ENCODE measurements at places on chromosomes 11 and 22.

DNA sequence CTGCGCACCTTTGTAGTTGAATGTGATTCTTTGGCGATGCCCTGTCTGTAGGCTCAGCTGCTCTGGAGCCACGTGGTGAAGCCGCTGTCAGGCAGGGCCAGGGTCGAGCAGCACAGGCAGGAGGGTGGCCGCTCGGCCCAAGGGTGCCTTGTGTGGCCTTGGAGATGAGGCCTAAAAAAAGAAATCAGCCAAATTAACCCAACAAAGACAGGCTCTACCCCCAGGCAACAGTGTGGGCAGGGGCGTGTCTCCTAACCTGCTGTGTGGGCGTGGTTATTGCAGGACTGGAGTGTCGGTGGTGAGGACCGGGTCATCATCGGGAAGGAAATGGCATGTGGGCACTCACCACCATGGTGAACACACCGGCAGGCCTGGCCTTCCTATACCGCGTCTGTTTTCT, 34.3 kb downstream of the CTTN start:
- DNase-seq: no peak

- no peak for DNase-seq
These were observed 40.5 kb downstream of the SGSM3 start for GRCh38 chr22:40410731-40411505.

GRCh38 chr22:20569059-20570058, 61.9 kb downstream of the MED15 start:
- peak; percentile 77 for DNase-seq

- DNase-seq: no peak
These were observed 197.1 kb upstream of the ARHGAP20 start for GRCh38 chr11:110909336-110909735.

DNA sequence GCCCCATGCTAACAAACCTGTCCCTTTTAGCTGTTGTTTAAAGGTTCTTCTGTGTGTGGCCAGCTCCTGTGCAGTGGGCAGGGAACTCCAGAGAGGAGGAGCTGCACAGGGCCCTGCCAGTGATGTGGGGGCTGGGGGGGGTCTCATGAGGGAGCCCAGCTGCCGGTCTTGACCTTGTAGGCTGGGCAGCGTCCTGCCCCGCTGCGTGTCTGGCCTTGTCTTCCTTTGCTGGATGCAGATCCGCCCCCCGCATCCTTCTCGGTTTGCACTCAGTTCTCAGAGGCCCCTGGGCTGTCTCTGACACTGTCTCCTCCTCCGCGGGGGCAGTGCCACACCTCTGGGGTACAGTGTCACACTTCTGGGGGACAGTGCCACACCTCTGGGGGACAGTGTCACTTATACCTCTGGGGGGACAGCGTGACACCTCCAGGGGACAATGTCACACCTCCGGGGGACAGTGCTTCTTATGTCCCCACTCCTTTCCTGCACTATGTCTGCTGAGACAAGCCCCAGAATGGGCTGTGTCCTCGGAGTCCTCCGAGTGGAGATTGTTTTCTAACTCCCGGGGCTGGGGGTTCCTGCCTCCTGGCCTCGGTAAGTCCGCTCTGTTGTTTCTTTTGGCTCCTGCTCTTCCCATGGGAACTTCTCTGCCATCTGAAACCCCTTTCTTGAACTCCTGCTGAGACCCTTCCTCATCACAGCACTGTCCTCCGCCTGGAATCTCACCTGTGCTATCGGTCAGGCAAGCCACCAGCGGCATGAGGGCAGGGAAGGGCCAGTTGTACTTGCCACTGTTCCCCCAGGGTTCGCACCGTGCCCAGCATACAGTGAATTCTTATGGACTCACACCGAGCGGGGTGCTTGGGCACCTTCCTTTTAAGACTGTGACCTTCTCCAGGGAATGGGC, 788.3 kb downstream of the TBC1D22A start:
- no peak for DNase-seq

GRCh38 chr11:111194860-111195568, 50.5 kb upstream of the POU2AF2 start:
- DNase-seq: no peak

GRCh38 chr11:63508009-63508408, 2.1 kb downstream of the LGALS12 start:
- DNase-seq: peak; percentile 65

DNA sequence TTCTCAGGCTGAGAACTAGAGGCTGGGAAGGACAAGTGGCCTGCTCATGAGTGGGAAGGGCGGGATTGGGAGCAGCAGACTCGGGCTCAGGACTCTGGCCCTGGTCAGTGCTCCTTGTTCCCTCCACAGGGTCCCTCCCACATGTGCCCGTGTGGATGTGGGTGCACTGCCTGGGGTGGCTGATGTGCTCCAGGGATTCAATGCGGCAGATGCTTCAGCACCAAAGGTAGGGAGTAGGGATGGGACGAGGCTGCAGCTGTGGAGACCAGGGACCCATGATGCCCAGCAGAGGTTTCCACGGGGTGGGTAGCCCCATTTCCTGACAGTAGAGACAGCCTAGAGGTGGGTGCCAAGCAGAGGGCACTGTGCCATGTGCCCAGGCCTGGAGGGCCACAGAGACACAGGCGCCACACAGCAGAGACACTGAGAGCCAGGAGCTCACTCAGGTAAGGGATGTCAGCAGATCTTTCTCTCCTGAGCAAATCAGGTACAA, 89.5 kb downstream of the GGTLC2 start:
- no peak for DNase-seq

DNA sequence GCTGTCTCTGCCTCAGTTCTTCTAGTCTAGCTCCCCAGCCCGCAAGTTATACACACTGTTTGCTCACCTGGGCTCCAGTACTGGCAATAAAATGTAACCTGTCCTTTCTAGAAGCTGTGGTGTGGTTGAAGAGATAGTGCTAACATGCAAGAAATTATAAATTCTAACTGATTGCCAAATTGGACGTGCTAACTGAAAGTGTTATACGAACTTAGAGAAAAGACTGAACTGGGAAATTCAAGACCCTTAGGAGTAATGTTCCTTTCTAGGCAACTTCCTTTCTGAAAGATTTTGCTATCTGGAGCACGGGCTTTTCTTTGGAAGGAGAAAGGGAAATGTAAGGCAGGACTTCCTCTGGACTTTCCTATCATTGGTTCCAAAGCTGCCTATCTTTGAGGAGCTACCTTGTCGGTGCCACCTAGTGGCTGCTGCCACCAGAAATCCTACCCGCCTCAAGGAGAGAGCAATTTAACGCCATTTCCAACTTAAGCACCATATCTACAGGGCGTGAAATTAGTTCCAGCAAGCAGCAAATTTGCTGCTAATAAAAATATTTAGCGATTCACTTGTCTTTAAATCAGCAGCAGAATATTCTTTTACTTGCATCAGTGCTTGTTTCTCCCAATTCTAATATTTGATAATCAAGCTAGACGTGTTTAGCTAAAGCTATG, 12.7 kb upstream of the TMEM218 start:
- peak; percentile 67 for DNase-seq

DNA sequence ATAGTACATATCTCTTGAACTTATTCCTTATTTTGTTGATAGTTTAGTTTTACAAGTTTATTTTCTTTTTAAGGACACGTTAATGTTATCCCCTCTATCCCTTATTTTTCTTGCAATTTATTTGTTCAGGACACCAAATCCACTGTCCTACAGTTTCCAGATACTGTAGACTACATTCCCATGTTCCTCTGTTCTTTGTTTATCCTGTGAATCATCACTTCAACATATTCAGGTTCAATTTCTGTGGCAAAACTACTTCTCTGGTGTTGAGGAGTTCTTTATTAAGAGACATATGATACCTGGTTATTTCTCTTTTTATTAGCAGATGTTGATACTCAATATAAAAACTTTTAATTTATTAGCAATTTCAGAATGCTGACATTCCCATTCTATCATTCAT, 72.8 kb upstream of the CLNS1A start:
- no peak for DNase-seq

DNA sequence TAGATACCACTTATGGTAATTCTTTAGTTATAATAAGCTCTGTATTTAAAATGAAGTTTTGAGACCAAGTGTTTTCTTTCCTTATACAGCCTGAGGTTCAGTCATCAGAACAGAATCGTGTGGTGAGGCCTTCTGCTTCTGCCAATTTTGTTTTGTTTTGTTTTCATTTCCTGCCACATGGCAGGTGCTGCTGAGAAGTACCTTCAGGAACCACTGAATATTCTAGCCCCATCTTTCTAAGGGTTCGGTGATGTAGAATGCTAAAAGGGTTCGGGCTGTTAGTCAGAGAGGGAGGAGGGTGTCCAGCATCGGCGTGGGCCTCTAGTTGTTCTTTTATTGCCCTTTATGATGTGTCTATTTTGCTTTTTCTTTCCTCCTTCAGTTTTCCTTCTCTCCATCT, 25.8 kb downstream of the TNRC6B start:
- DNase-seq: no peak

- no peak for DNase-seq
These were observed 1.1 kb downstream of the EED start for GRCh38 chr11:86245369-86246292.

DNA sequence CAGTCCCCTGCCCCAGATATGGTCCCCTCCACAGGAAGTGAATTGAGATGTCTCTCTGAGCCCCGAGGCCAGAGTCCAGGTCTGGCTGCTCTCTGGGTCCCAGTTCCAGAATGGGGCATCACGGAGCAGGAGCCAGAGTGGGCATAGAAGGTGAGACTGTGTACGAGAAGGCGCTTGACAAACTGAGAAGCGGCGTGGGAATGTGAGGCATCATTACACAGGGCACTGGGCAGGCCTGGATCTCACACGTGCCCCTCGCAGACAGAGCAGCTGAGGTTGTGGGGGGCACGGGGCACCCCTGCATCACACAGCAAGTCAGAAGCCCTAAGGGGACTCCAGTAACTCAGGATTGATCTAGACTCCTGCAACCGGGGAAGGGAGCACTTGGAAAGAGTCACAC, 9.2 kb downstream of the STARD10 start:
- DNase-seq: no peak

GRCh38 chr22:38766076-38766777, 10.4 kb upstream of the SUN2 start:
- DNase-seq: peak; percentile 41

DNA sequence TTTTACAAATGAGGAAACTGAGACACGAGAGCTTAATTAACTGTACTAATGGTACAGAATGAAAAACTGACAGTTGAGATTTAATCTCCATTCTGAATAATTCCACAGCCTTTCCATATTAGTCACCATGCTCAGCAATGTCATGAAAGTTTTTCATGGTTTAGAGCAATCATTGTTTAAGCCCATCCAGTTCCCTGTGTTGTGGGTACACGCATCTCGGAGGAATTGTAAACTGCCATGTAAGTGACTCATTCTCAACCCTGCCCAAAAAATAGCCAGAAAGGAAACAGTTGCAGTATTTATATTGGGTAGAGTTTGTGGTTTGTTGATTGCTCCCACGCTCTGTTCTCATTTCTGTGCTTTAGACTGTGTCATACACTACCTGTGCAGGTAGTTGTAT, 1790.8 kb downstream of the LRRC4C start:
- DNase-seq: no peak

All from right cardiac atrium (tissue), 5 donors.